Activated CD8-positive, alpha-beta memory T cell treated with anti-CD3 and anti-CD28 coated beads, Interleukin-2, amount 50 U/mL, for 4 hours (primary cell): ENCODE measurements at places on chromosomes 13 and 19.

- DNase-seq, result no peak
Observed at GRCh38 chr13:76848596-76848995, 37.6 kb downstream of the KCTD12 start.

DNA sequence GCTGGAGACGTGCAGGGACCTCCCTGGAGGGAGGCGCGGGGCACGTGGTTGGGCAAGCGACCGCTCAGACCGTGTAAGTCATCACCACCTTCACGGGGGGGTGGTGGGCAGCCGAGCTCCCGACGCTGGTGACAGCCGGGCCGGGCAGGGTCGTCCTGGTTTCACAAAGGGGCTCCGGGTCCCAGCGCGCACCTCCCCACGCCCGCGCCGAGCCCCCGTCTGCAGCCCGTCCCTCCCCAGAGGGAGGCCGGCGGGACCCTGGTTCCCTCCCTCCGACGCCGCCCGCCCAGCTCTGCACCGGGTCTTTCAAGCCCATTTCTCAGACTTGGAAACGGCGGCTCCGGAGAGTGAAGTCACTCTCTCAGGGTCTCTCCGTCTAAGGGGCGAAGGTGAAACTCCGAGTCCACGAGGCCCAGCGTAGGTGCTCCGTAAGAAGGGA is 729 bp upstream of the ARID3A start:
- DNase-seq, result no peak

DNA sequence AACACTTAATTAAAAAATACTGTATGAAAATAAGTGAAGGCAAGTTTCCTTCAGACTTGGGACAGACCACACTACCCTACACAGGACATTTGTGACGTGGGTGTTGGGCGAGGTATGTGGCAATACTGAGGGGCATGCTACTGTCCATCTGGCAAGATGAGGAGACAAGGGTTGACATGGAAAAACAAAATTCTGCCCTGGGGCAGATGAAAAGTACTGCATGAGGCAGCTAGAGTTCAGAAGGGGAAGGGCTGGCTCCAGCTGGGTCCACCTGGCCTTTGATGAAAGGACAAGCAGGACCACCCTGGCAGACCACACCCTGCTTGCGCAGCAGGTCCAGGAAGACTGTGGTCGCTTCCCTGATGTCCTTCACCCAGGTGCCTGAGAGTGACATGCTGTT is 43.2 kb downstream of the LATS2 start:
- no peak for DNase-seq

GRCh38 chr13:43026262-43026661 is 2.9 kb downstream of the DNAJC15 start:
- no peak for DNase-seq

DNA sequence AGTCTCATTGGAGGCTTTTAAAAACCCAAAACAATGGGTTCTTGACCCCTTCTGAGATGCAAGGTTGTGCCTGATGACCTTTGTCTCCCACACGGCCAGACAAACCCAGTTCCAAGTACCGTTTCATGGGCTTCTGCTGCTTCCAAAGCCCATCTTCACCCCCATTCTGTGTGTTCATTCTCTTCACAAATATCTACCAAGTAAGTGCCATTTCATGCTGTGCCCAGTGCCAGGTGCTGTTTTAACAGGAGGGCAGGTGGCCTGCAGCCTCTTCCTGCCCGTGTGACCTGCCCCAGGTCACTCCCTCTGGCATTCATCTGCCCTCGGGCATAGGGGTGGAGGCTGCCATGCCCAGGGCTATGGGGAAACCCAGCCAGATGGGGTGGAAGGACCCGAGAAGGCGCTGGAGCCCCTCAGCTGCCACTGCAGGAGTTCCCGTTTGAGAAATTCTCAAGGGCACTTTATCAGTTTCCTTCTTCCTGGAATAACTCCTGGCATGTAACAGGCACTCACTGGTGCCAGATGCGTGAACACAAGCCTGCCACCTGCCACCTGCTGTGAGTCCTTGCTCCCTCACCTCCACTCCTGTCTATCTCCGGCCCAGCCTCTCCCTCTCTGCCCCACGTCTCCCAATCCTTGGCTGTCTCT is 12.5 kb downstream of the CAPN12 start:
- no peak for DNase-seq

DNA sequence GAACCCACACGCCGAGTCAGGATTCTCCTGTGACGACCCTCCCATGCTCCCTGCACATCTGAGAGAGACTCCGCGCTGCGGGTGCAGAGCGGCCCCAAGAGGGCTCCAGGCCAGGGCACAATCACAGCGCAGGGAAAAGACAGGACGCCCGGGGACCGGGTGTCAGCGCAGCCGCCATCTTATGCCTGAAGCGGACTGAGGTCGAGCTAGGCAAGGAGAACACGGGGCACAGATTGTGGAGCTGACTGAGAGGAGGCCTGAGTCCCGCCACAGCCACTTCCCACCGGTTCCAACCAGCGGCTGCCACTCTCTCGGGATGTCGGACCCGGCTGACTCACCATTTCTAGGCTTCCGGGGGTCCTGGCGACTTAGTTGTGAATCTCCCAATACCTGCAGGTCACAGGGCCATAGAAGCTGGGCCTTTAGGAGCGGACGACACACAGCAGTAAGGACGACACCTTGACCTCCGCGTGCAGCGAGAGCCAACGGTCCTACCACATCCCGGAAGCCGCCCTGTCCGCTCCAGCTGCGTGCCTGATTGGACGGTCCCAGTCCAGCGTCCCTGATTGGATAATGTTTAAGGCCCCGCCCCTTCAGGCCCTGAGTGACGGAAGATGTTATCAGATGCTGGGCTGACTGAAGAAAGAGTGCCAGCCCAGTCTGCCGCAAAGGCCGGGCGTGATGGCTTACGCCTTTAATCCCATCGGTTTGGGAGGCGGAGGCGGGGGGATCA is at the start of gene ZNF728:
ZNF728 (minus strand) TSS at position 487 of the 733 bp plus-strand sequence; CDS start at position 341, 146 bp downstream.
- DNase-seq, result no peak

DNA sequence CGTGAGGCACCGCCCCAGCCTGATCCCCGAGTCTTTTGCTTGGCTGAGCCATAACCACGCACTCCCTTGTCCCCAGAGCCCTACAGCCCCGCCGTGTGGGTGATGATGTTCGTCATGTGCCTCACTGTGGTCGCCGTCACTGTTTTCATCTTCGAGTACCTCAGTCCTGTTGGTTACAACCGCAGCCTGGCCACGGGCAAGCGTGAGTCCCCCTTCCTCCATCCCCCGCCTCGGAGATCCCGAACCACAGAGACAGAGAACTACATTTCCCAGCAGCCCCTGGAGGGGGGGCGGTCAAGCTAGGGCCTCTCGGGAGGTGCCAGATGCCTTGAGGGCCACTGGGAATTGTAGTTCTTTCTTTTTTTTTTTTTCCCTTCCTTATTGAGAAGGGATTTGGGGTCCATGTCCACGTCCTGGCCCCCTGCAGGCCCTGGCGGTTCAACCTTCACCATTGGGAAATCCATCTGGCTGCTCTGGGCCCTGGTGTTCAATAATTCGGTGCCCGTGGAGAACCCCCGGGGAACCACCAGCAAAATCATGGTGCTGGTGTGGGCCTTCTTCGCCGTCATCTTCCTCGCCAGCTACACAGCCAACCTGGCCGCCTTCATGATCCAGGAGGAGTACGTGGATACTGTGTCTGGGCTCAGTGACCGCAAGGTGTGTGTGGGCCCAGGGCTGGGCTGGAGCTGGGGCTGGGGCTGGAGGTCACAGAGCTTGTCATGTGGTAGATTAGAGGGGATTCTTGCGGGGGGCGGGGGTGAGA is 25.9 kb downstream of the GRIN2D start:
- peak; percentile 76 for DNase-seq

DNA sequence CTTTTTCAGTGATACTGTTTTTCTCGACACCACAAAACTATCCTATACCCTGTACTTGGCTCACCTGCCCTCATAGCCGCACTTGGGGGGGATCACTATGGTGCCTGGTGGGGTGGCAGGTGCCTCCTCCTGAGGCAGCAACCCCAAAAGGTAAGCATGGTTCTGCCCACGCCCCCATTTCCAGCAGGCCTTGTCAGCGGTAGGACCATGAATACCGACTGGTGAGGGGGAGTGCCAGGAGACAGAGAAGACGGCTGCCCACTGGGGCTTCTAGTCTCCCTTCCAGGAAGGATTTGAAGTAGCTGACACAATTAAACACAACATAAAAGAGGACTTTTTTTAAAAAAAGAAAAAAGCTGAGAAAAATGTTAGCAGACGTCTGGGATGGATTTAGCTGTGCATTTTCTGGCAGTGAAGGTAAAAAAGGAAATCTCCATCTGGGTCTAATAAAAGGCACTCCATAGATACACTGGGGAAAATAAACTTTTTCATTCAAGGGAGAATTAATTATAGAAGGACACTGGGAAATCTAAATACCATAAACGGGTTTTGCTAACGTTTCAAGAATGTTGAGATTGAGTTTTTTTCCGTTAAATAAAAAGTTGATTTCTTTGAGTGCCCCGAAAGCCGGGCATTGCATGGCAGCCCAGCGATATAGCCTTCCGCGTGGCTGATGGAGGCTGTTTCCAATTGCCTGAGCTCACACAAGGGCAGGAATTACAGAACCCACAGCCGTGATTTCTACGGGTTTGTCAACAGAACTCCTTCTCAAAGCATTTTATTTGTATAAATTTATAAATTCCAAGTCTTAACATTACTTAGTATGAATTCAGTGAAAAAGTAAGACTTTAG is 45.1 kb downstream of the ATP11A start:
- DNase-seq, result no peak

GRCh38 chr13:85241060-85241459 is 558.2 kb downstream of the SLITRK6 start:
- no peak for DNase-seq

GRCh38 chr19:40266119-40266518 is 19.0 kb downstream of the AKT2 start:
- no peak for DNase-seq

GRCh38 chr13:42803563-42804204 is 22.3 kb downstream of the FAM216B start:
- DNase-seq, result no peak

DNA sequence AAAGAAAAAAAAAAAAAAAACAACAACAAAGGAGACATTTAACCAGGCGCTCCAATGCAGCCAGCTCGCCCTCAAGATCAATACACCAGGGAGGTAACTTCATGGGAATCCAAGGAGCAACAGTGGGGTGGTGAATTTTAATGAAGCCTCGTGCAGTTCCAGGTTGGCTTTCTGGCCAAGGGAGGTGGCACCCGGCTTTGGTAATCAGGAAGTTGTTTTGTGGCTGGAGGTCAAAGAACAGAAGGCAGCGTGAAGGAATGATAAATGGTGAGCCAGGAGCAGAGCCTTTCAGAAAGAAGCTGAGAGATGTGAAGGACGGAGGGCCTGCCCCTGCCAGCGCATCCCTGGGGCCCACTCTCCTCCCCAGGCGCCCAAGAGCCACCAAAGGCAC is 188.2 kb upstream of the TSC22D1 start:
- DNase-seq, result no peak
